Stimulated activated naive CD4-positive, alpha-beta T cell (primary cell): ENCODE measurements at places on chromosomes 16 and 17.
A peak's percentile ranks its signal among the peaks of the same experiment; 100 is the strongest.

DNA sequence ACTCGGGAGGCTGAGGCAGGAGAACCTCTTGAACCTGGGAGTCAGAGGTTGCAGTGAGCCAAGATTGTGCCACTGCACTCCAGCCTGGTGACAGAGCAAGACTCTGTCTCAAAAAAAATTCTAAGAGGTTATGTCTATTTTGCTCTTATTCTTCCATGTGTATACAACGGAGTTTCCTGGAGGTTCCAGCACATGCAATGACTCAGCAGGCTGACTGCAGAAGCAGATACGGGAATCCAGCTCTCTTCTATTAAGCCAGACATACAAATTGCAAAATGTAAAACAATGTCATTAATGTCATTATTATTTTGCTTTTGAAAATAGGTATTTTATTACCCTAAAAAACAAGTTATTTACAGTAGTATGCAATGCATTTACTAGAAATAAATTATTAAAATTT, 18.4 kb downstream of the MIEF2 start:
- DNase-seq = no peak

DNA sequence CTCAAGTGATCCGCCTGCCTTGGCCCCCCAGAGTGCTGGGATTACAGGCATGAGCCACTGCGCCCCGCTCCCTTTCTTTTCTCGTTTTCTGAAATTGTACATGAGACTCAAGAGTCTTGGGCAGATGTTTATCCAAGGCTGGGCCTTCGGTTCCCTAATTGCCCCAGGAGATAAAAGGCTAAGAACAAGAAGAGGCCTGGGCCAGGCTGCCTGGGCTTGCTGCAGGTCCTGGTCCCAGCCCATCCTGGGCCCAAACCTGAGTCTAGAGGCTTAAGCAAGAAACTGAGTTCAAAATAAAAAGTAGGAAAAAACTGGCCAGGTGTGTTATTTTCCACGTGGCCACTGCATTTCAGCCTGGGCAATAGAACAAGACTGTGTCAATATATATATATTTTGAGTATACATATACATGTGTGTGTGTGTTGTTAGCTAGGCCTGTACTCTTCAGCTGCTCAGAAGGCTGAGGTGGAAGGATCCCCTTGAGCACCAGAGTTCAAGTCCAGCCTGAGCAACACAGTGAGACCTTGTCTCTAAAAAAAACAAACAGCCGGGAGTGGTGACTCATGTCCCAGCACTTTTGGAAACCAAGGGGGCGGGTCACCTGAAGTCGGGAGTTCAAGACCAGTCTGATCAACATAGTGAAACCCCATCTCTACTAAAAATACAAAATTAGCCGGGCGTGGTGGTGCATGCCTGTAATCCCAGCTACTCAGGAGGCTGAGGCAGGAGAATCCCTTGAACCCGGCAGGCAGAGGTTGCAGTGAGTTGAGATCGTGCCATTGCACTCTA, 6.8 kb upstream of the CLUH start:
- DNase-seq = no peak

DNA sequence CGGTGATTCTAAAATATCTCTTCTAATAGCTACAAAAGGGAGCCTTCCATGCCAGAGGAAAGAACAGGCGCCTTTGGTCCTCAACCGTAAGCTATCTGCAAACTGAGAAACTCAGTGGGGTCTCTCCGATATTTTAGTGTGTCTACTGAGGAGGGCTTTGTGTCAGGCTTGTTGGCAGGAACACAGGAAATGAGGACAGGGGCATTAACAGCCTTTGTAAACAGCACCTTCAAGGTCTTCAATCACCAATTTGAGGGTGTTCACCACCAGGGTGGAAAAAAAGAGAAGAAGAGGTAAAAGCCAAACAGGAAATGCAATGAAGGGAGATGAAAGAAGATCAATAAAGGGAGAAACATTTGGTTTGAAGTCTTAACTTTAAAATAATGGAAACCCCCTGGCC, 580.1 kb upstream of the SALL1 start:
- DNase-seq = no peak

GRCh38 chr17:1789936-1790335, 28.1 kb downstream of the SERPINF1 start:
- no peak for DNase-seq

GRCh38 chr16:81488687-81489411, 44.2 kb downstream of the CMIP start:
- no peak for DNase-seq

GRCh38 chr16:4775005-4775404, 8.0 kb upstream of the ZNF500 start:
- DNase-seq = no peak

DNA sequence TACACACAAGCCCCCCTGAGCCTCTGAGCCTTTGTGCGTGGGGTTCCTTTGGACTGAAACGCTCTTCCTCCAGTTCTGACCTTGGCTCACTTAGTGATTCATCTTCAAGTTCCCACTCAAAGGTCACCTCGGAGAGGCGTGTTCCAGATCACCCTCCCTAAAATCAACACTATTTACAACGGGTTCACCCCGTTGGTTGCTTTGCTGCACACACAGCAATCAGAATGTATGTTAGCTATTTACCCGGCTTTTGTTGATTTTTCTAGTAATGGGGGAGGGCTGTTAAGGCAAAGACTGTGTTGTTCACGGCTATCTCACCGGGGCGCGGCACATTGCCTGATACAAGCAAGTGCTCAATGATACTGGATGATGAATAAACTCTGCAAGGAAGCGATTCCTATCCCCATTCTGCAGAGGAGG, 977 bp downstream of the NAGPA start:
- no peak for DNase-seq

DNA sequence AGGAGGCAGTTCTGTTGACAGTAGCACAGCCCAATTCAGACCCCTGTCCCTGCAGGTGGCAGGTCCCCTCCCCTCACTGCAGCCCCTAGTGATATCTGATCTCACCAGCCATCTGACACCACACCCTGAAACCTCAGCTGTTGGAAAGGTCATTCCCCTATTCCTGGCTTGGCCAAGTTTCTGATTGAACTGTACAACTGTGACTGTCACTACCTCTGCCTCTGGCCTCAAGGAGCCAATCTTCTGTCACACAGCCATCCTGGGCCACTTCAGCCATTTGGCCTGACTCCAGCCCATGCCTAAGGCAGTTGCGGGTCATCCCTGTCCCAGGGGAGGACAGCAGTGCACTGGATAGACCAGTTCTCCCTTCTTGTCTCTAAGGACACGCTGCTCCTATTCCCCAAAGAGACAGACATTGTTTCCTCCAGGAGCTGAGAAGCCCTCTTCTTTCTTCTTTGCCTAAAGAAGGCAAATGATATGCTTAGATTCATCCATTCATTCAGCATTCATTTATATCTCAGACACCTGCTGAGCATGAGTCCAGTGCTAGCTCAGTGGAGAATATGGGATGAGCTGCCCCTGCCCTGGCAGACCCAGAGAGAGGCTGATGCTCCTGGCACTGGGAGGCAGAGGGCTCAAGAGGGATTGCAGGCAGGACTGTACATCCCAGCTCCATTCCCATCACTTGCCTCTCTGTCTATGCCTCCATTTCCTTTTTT, 4.6 kb upstream of the ALDOA start:
- DNase-seq = no peak

- DNase-seq = no peak
These were observed 1483.7 kb upstream of the GOT2 start for GRCh38 chr16:60217787-60218186.

DNA sequence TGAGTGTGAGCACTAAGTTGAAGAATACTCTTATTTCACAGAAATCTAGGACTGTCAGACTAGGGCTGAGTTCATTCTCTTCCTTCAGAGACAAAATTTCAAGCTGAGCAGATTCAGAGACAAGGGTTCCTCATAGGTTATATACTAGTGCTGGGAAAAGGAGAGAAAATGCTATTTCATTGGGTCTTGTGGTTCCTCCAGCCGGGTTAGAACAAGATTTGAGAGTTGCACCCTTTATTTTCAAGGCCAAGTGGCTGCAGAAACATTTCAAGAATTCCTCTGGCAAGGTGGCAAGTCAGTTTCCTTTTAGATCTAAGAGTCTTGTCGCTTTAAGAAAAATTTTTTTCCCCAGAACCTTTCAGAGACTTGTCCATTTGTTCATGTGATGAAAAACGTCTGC, 6.8 kb downstream of the THUMPD1 start:
- DNase-seq = no peak

GRCh38 chr16:4664538-4665418, 28.6 kb upstream of the NUDT16L1 start:
- DNase-seq = peak; percentile 63

- no peak for DNase-seq
These were observed 8.6 kb upstream of the SLC13A5 start for GRCh38 chr17:6721744-6722143.

DNA sequence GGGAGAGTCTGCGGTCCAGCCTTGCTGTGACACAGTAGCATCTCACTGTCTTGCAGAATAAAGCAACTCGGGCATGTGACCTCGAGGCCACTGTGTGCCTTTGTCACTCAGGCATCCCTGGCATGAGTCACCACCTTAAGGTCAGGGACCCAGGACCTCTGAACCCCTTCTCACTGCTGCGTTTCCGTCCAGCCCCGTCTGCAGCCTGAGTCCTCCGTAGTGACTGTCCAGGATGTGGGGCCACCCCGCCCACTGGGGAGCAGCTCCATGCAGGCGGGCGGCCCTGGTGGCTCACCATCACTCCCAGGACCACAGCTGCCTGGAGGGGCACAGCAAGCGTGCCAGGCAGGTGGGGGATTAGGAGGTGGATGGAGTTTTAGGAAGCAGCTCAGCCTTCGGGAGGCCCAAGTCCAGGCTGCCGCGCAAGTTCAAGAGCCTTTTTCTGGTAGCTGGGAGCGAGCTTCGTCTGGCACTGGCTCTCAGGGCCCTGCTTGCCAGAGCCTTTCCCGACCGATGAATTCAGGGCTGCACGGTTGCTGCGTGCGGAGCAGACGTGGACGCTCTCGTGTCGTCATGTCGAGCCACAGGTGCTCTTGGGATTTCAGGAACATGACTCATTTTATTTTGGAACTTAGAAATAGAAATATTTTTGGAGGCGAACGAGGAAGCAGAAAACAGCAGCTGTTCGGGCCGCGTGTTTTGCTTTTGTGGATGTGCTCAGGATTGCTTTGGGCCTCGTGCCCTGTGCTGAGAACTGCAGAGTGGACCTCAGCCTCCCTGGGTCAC, 16.8 kb downstream of the KCTD5 start:
- DNase-seq = no peak

- peak; percentile 44 for DNase-seq
These were observed 4.7 kb upstream of the CHD3 start for GRCh38 chr17:7883781-7884386.

DNA sequence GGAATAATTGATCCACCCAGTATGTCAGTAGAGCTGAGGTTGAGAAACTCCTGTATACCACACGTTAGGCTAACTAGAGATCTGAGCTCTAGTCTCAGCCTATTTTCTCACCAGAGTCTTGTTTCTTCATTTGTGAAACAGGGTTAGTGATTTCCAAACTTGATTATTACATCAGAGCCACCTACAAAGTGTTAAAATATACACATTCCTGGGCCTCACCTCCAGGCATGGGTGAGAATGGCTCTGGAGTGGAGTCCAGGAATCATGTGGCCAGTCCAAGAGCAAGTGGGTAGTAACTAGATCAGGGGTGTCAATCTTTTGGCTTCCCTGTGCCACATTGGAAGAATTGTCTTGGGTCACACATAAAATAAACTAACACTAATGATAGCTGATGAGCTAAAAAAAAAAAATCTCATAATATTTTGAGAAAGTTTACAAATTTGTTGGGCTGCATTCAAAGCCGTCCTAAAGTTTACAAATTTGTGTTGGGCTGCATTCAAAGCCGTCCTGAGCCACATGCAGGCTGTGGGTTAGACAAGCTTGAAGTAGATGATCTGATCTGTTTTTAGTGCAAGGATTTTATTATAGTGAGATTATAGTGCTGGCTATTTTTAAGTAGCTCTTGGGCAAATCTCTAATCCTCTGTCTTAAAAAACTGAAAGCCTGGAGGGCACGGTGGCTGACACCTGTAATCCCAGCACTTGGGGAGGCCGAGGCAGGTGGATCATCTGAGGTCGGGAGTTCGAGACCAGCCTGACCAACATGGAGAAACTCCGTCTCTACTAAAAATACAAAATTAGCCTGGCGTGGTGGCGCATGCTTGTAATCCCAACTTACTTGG, 20.4 kb downstream of the PRCD start:
- no peak for DNase-seq

DNA sequence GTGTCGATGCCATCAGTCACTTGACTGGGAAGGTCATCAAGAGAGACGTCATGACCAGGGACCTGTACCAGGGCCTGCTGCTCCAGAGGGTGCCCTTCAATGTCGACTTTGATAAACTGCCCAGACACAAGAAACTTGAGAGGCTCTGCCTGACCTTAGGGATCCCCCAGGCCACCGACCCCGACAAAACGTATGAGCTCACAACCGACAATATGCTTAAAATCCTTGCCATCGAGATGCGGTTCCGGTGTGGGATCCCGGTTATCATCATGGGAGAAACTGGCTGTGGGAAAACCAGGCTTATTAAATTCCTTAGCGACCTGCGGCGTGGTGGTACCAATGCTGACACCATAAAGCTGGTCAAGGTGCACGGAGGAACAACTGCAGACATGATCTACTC, 69.6 kb upstream of the ENDOV start:
- DNase-seq = no peak

DNA sequence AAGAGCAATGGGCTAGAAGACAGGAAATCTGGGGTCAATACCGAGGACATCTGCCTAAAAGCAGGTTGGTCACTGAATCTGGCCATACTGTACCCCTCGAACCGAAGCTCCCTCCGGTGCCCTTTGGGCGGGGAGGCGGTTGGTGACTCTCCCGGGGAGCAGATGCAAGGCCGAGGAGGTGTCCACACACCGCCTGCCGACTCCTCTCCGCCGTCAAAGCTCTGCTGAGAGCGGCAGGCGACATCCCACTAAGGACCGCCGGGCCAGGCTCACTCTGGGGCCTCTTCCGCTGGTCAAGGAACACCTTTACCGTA, 458 bp downstream of the ZNF200 start:
- no peak for DNase-seq

DNA sequence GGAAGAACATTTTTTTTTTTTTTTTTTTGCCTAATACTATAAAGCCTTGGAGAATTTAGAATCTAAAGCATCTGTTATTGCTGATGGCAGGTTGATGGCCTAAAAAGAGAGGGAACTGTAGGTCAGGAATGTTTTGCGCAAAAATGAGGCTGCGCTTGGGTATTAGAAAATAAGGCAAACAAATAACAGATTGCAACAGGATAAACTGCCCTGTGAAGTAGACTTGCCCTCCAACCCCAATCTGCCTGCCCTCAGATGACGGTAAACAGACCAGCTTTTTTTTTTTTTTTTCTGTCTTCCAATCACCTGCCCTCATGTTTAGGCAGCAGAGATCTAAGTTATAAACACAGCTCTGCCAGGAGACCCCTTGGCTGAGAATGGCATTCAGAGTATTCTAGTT, 3.8 kb upstream of the DHX8 start:
- DNase-seq = no peak

- DNase-seq = no peak
These were observed 93.7 kb upstream of the TMEM97 start for GRCh38 chr17:28225271-28225670.

DNA sequence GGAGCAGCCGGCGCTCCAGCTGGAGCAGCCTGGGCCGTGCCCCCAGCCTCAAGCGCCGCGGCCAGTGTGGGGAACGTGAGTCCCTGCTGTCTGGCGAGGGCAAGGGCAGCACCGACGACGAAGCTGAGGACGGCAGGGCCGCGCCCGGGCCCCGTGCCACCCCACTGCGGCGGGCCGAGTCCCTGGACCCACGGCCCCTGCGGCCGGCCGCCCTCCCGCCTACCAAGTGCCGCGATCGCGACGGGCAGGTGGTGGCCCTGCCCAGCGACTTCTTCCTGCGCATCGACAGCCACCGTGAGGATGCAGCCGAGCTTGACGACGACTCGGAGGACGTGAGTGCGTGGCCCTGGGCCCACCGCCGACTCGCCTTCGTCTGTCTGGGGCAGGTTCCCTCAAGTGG, 16.0 kb downstream of the TPSG1 start:
- DNase-seq = no peak

GRCh38 chr16:8806272-8806983, 8.8 kb downstream of the PMM2 start:
- DNase-seq = no peak
